Activated CD8-positive, alpha-beta memory T cell treated with anti-CD3 and anti-CD28 coated beads for 48 hours (primary cell): ENCODE measurements at places on chromosomes 2 and 18.

DNA sequence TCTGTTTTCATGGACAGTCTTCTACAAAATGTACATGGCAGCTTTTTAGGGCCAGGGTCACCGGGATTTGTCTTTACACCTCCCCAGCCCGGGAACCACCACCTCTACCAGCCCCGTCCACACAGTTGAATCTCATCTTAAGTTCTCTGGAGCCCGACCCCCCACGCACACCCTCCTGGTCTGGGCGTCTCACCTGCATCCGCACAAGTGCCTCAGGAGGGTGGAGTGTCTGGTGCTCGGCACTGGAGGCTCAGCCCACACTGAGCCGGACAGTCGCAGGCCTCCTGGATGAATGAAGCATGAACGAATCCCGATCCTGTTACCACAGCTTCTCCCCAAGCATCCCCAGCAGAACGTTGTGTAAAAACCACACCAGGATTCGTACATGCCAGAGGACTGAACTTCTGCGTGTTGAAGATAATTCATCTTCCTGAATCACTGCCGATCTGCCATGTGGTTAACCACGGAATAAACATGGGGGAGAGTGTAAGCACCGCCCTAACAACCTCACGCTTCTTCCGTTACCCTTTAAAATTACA is 162.0 kb downstream of the RTP5 start:
- no peak for DNase-seq

DNA sequence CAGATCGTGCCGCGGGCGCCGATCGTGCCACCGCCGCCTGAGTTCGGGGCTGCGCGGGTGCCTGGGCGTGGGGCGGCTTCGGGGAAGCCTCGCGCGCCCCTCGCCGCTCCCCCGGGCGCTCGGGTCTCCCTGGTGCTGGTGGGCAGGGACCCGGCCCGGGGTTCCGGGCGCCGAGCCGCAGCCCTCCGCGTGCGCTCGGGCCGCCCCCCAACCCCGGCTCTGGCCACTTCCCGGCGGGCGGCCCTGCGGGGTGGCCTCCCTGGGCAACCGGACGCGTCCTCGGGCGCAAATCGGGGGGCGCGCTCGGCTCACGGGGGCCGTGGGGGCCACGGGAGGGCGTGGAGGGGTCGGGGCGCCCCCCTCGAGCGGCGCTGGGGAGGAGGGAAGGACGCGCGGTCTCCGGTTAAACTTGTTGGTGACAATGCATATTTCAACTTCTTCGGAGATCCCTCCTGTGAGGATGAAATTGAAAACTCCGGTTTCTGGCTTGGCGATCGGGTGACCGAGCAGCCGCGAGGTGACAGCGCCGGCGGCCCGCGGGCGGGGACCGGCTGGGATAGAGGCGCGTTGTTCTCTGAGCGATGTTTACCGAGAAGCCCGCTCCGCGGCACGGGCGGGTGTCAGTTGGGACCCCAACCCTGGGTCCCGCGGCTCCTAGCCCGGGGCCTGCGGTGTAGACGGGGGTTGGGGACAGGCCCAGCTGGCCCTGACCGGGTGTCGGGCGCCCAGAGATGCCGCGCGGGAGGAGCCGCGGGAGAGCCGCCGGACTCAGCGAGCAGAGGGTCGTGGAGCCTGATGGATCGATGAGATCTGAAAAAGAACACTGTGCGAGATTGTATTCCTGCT is 676 bp downstream of the SH3BP4 start:
- DNase-seq: no peak

DNA sequence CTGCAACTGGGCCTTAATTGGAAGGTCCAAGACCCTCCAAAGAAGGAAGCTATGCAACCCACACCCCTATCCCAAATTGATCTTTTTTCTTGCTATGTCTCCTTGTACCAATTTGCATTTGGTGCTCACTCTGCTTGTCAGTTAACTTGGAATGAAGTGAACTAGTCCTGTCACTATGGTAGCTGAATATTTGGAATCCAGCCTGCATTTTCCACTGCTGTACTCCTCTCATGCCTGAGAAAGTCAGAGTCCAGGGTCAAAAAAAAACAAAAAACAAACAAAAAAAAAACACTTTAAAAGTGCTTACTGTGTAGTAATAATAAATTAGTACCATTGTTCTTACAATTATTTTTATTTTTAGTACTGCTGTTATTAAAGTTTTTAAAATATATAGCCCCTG is 462.8 kb upstream of the SLC8A1 start:
- no peak for DNase-seq

DNA sequence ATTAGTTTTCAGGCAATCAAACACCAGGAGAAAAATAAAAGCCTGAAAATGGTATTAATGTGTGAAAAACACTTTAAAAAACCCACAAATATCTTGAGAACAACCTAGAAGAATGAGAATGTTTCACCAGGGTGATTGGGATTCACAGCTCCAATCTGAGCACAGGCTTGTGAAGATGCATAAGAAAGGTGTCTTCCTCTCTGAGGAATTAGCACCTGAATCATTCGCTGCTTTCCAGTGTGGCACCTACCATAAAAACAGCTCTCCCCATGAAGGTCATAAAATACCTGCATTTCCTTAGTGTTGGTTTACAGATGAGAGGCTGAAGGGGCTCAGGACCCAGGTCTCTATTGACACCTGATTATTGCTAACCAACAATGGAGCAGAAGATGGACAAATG is 499.7 kb upstream of the KLHL29 start:
- DNase-seq: no peak

DNA sequence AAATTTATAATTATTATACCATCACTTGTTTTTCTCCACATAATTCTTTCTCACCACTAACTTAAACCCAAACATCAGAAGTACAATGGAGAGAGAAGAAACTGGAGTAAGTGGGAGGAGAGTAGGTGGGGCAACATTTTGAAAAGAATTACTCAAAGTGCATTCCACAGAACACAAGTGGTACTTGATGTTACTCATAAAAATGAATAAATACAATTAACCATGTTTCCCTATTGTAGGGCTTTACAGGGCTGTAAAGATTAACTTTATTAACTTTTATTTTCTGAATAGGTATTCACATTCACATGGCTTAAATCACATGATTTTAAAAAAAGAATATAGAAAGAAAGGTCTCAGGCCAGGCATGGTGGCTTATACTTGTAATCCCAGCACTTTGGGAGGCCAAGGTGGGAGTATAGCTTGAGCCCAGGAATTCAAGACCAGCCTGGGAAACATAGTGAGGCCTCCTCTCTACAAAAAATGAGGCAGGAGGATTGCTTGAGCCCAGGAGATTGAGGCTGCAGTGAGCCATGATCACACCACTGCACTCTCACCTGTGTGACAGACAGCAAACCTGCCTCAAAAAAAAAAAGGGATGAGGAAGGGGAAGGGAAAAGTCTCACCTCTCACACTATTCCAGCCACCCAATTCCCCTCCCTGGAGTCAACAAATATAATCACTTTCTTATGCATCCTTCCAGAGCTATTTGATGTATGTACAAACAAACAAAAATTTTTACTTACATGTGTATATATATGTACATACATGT is 47.1 kb downstream of the KCNG3 start:
- DNase-seq: no peak

DNA sequence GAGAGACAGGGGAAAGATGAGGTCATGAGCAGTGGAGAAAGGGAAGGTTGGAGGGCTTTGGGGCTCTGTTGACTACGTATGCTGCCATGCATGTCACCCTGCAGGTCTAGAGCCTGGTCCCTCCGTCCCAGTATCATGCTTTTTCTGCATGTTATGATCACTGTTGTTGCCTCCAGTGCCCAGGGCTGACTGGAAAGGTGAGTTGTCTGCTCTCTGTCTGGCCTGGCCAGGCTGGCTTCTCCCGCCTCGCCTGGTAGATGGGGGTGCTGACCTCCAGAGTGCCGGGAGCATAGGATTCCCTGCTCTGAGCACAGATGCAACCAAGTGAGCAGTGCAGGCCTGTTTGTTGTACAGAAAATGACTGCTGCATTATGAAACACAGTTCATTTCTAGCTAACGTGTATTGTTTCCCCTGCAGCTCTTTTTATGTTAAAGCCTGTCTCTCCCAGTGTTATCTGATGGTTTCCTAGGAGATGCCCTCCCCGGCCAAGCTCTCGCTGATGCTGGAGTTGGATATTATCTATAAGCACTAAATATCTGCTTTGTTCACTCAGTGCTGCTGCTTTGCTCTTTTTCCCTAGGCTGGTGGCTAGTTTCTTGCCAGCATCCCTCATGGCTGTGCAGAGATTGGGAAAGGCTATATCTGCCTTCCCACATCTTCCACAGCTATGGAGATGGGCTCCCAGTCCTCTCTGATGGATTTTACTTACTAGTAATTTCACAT is 158.2 kb downstream of the TDRD15 start:
- DNase-seq: no peak

DNA sequence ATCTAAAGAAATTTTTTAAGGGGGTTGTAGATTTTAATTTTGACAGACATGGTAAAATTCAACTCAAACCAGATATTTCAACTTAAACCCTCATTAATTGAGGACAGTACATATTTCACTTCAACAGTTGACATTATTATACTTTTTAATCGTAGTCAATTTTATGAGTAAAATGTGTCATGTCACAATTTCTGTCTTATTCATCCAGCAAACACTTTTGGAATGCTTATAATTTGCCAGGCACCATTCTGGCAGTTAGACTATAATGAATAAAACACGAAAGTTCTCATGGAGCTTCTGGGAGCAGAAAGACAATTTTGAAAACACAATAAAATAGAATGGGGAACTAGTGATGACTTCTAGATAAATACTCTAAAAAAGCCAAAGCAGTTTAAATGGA is 1094.8 kb downstream of the SUCLG1 start:
- no peak for DNase-seq
